Kidney epithelial cell (primary cell): ENCODE measurements at places on chromosomes 1 and 21. TPM values are rescaled to one million over a fixed set of nuclear protein-coding genes. Genes with fewer than 3 reads are reported as not detected.

The PFKL gene
- 75.8 and 89.9 TPM in 2 replicates for total RNA-seq

The TNFAIP8L2 gene
- not detected in 2 replicates for total RNA-seq

The SLC22A15 gene
- total RNA-seq, result 12.9 and 17.6 TPM in 2 replicates

The GCLM gene
- 9.6 and 11.2 TPM in 2 replicates for total RNA-seq

The B4GALT3 gene
- 39.4 and 45.7 TPM in 2 replicates for total RNA-seq

The NBPF6 gene
- not detected in 2 replicates for total RNA-seq

The MROH7 gene
- 0.21 TPM in 1 of 2 replicates, not detected in the other for total RNA-seq

The ZSWIM5 gene
- total RNA-seq, result 0.62 and 0.84 TPM in 2 replicates

The KCNK1 gene
- 6.2 and 6.3 TPM in 2 replicates for total RNA-seq

The FAM177B gene
- total RNA-seq, result not detected in 2 replicates

The F13B gene
- total RNA-seq, result not detected in 2 replicates

The OR2L5 gene
- not detected in 2 replicates for total RNA-seq

The POLR3GL gene
- 12.2 and 14.3 TPM in 2 replicates for total RNA-seq

The FAM163A gene
- total RNA-seq, result 0.17 and 0.21 TPM in 2 replicates

The F5 gene
- total RNA-seq, result not detected in 2 replicates

The BNIPL gene
- total RNA-seq, result 0.17 TPM in 1 of 2 replicates, not detected in the other

The ANXA9 gene
- total RNA-seq, result 0.21 and 1.3 TPM in 2 replicates

The OR2G6 gene
- total RNA-seq, result not detected in 2 replicates

The SH2D5 gene
- 11.7 and 17.5 TPM in 2 replicates for total RNA-seq

The SERTAD4 gene
- 10.6 and 11.4 TPM in 2 replicates for total RNA-seq

The MORN1 gene
- total RNA-seq, result 7.7 and 8.4 TPM in 2 replicates

The CYP4B1 gene
- total RNA-seq, result not detected in 2 replicates

The OR14A16 gene
- total RNA-seq, result not detected in 2 replicates

The KRTAP20-2 gene
- not detected in 2 replicates for total RNA-seq

The KCNJ9 gene
- not detected in 2 replicates for total RNA-seq

The RGSL1 gene
- not detected in 2 replicates for total RNA-seq

The GJC2 gene
- 0.21 and 0.38 TPM in 2 replicates for total RNA-seq

The FCRL6 gene
- not detected in 2 replicates for total RNA-seq

The GUCA2A gene
- total RNA-seq, result not detected in 2 replicates

The KRTAP26-1 gene
- not detected in 2 replicates for total RNA-seq

The FBLIM1 gene
- total RNA-seq, result 364 and 458 TPM in 2 replicates

The UBXN10 gene
- total RNA-seq, result 0.96 and 1.6 TPM in 2 replicates

The ITPKB gene
- 11.7 and 12.4 TPM in 2 replicates for total RNA-seq

The PRAMEF27 gene
- total RNA-seq, result not detected in 2 replicates

The OR6N1 gene
- total RNA-seq, result not detected in 2 replicates

The NPL gene
- total RNA-seq, result 2.0 and 2.3 TPM in 2 replicates

The PLA2G2F gene
- total RNA-seq, result 6.9 and 9.2 TPM in 2 replicates
